ENCODE measurements at places on chromosomes 7 and 10.

- no peak for DNase-seq
These were observed 59.9 kb downstream of the KCNMA1 start for GRCh38 chr10:77577666-77578229.

DNA sequence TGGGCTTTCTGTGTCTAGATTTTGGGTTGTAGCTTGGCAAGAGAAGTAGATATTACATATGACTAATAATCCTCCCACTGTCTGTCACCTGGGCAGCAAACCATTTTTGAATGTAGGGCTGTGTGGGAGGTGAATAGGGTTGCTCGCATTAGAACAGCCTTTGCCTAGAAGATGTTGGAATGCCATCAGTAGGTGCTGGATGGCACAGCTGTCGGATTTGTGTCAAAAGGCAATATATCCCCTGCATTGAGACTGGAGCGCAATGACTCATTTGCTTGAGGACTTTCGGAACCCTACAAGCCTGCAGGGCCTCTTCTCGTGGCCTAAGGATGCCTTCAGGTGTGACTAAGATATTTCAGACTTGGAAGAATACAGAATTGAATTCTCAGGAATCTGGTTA lies 323.8 kb downstream of the GPR158 start:
- no peak for DNase-seq

DNA sequence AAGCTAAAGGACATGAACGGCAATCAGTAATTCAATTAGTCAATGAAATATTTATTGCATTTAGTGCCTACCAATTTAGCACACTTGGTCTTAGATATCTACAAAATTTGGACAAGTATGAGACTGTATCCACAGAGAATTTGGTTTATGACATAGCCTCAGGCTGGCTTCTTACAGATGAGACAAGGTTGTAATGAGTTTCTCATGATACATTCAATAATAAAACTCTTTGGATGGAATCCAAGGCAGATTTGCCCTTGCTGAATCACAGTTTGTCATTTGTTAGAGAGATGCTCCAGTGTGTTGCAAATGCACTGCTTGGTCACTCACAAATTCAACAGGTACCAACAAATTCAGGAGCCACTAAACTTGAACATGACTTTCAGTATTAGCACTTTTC lies 162.5 kb downstream of the GPR37 start:
- DNase-seq: no peak

DNA sequence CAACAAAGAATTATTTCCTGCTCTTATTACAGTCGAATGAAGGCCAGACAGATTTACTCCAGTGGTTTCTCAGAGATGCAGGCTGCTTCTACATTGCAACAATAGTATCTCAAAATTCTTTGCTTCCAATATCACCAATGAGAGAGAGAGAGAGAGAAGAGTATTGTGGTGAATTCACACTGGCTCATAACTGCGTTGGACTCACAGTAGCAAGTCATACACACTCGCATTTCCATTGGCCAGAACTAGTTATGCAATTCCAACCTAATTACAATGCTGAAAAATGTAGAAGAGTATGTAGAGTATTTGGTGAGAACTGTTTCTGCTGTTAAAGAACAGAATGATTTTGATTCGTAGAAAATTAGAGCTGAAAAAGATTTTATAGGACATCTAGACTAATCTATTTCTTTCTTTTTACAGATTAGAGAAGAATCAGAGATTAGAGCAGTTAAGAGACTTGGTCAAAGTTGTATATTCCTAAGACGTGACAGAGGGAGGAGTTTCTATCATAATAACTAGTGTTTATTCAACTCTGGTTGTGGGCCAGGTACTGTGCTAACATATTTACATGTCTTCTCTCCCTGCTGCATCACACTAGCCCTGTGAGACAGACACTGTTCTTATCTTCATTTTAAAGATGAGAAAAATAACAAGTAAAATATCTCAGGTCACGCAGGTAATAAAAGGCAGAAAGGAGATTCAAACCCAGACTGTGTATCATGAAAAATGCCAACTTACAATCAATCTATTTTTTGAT lies 34.6 kb upstream of the PDK4 start:
- no peak for DNase-seq

DNA sequence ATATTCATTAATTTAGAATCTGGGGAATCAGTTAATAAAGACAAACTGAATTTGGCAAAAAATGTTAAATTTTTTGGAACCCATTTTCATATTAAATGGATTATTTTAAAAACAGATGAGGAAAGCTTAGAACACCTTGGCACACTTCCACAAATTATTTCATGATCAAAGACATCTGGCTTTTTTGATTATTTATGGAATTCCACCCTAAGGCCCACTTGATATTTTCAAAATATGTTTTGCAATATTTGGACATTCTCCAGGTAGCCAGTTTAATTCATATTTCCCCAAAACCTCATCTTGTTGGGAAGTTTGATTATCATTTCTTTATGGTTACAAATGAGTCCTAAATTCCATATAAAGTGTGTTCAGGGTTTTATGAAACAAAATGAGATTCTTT lies 129.9 kb downstream of the DOCK4 start:
- no peak for DNase-seq
